Stimulated activated CD4-positive, alpha-beta T cell treated with anti-CD3 and anti-CD28 coated beads, Interleukin-1b, Interleukin-23, amount 100 ng/mL, for 24 hours (primary cell): ENCODE measurements at places on chromosomes 12 and 14.
A peak's percentile ranks its signal among the peaks of the same experiment; 100 is the strongest.

DNA sequence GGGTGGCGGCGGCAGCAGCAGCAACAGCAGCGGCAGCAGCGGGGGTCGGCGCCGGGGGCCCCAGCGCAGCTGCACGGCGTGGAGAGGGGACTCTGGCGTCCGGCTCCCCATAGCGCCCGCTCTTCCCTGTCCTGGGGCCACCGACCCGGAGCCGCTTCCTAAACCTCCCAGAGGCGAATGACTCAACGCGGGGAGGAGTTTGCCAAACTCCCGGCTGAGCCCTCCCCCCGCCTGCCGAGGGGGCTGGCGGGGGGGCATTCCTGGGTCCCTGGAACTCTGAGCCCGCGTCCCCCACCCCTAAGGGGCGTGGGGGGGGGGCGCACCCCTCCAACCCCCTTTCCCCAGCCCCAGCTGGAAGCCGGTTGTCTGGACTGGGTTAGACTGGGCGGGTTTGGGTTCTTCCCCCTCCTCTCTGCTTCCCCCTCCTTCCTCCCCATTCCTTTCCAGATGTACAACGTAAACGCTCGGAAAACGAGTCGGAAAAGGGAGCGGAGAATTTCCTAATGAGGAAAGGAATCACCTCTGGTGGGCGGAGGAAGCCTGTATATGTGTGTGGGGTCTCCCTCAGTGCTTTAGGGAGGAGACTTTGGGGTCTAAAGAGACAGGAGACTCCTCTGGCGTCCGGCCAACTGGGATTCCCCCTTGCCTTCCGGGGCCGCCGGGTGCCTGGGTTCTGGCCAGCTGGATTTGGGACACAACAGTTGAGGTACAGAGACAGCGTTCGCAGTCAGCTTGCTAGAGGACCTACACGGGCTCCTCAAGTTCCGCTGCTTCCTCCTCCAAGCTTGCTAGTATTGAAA, at the start of gene ITGA5:
Gene ITGA5 (minus strand): TSS at position 179 of the 800 bp plus-strand sequence. CDS start 68 bp downstream, at position 111.
- no peak for DNase-seq

DNA sequence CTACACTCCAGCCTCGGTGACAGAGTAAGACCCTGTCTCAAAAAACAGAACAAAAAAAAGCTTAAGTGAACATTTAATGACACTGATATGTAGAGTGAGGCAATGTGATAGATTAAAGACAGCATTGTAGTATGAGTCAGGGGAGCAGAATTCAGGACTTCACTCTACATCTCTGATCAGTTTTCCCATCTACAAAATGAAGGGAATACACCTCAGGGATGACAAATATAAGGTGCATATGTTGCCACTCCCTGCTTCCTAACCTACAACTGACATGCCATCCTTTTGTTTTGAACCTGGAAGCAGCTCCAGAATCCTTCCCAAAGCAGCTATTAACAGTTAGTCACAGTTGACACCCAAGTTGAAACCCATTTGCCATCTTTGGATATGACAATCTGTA, 30.9 kb upstream of the STRN3 start:
- no peak for DNase-seq

GRCh38 chr14:53537422-53538315, 384.5 kb upstream of the DDHD1 start:
- no peak for DNase-seq

- DNase-seq = no peak
These were observed 3.3 kb downstream of the KIF26A start for GRCh38 chr14:104141621-104142091.

DNA sequence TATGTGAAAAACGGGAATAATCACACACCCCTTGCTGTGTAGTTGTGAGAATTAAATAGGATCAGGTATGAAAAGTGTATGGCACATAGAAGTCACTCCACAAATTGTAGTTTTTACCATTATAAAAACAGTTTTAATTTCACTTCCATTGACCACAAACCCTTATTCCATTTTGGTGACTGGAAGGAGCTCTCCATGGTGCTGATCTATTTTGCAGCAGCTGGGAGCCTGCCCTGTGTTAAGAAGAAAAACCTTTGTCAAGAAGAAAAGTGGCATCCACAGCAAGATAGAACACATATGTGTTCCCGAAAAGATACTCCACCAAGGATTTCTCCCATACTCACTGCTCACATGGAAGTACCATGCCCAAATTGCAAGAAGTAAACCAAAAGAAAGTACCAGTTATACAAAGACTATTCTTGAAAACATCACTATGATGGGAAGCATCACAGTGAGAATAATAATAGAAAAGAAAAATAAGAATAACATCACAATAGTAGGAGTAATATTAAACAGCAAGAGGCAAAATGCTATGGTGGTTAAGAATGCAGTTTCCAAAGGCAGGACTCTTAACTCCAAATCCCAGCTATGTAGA, 58.7 kb downstream of the TUNAR start:
- DNase-seq = no peak

GRCh38 chr14:96081767-96082400, 42.7 kb downstream of the C14orf132 start:
- no peak for DNase-seq

DNA sequence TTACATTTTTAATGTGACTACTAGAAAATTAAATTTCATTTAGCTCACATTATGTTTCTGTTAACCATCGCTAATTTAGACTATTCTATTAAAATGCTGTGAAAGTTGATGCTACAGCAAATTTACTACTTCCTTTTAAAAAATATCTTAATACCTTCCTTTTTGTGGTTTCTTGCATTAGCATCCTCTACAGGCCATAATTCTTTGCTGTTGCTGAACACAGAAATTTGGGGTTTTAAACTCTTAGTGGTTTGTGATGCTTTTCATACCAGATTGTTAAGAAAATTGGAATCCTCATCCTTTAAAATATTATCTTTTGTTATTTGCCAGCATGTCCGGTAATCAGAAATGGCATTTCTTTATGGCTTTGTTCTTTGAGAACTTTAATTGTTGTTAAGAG, 18.1 kb downstream of the WNK1 start:
- DNase-seq = no peak

DNA sequence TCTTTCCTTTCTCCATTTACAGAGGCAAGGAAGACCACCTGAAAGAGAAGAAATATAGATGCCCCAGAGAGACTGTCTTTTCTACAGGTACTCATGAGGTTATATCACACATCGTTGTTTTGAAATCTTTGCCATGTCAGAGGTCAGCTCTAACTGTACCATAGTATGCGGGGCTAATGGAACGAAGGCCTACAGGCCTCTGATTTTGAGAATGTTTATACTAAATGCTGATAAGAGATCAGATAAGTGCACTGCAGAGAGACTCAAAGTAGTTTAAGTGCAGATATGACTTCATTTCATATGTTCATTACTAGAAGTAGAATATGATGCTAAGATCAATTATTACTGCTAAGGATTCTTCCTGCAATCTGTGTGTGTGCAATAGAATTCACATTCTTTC, 1005.0 kb downstream of the GALC start:
- no peak for DNase-seq

DNA sequence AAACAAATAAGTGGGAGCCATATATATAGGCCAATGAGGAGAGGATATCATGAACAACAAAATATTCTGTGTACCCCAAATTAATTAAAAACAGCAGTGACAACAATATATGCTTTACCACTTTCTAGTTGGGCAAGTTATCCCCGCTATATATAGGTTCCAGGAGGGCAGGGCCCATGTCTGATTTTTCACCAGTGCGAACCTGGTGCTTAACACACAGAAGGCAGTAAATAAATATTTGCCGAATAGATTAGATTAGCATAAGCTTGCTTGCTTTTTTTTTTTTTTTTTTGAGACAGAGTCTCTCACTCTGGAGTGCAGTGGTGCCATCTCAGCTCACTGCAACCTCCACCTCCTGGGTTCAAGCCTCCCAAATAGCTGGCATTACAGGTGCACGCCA, 3.4 kb upstream of the MIP start:
- DNase-seq = no peak

- DNase-seq = no peak
These were observed 5.3 kb upstream of the SOCS2 start for GRCh38 chr12:93567174-93567573.

DNA sequence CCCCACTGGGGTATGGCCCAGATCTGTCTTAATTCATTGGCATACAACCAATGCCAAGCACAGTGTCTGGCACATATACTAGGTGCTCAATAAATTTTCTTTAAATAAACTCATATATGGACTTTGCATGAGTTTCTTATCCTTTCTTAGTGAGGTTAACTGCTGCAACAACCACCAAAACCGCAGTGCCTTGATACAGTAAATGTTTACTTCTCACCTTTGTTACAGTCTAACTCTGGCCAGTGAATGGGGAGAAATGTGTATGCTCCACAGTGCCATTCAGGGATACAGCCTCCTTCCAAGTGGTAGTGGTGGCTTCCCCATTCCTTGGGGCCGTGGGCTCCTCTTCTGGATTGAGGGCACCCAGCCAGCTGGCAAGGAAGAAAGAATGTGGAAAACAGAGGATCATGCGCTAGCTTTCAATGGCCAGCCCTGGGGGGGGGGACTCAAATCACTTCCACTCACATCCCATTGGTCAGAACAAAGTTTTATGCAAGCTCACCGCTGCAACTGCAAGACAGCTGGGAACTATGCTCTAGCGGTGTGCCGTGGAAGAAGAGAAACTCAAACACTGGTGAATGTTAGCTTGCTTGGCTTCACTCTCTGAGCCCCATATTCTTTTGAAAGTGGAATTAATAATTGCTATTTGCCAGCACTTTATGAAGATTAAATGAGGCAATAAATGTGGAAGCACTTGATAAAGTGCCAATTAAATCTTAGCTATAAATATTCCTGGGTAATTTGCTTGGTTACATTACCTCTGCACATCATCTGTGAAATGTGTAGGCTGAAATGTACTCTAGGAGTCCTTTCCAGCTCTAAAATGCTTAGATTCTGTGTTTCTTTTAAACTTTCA, 51.0 kb upstream of the SOCS2 start:
- DNase-seq = no peak

GRCh38 chr12:94135896-94136295, 12.5 kb upstream of the PLXNC1 start:
- no peak for DNase-seq

- no peak for DNase-seq
These were observed 674.3 kb upstream of the MDGA2 start for GRCh38 chr14:48349689-48350088.

DNA sequence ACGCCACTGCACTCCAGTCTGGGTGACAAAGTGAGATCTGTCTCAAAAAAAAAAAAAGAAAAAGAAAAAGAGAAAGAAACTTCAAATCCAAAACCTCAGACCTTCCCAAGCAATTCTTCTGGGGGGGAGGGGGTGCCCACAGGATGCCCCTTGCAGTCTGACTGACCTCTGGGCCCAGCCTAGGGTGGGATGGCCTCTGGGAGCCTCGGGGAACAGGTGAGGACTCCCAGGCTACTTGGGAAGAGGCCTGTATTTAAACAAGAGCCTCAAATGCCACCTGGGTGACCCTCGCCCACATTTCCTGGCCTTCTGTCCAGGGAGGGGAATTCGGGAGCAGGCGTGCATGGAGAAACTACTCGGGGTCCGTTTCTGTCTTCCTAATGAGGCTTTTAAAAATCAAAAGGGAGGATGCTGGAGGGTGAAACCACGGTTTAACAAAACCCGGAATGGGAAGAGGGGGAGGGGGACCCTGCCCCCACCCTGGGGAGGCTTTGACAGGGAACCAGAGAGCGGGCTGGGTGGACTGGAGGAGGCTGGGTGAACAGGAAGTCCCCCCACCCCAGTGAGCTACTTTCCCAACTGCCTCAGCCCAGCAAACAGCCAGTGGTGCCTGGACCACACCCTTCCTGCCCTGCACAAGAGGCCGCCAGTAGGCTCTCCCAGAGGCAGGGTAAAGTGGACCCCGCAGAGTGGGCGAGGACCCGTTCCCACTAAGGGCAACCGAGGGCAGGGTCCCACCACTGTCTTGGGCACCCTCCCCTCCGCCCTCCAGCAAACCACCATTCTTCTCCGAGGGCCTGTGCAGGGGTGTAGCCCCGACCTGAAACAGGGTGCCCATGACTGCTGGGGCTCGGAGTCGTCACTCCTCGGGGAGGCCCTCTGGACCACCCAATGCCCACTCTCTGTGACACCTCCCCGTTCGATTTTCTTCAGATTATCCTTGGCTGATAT, 1.5 kb upstream of the FBRSL1 start:
- DNase-seq = no peak

DNA sequence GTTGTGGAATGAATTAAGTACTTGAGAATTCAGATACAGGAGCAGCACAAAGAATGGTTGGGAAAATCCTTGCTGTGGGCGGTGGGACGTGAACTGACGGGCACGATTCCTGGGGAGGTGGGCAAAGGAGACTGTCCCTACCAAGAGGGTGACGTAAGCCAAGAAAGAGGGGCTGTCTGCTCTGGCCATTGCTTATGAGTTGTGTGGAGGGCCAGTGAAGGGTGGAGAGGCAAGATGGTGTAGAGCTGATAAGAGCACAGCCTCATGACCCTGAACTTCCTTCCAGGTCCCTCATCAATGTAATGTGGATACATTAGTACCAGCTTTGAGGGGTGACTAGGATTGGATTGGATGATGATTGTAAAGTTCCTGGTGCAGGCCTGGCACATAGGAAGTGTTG, 50.2 kb downstream of the WDR20 start:
- no peak for DNase-seq

DNA sequence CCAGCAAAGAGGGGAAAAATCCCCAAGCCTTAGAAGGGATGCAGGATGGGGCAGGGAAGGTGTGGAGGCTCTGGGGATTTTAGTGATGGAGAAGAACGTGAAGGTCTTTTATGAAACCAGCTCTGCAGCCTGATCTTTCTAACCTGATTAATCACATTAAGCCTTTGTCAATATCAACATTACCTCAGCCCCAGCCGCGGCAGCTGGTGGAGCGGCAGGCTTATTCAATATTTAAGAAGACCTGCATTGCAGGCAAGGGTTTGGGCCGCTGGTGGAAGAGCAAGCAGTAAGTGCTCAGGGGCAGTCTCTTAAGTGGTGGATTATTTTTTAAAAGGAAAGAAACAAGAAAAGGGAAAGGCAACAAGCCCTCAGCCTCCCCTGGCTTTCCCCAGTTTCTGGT, 16.6 kb downstream of the RPH3A start:
- no peak for DNase-seq

GRCh38 chr12:2680676-2681039, 114.1 kb upstream of the FKBP4 start:
- DNase-seq = no peak

DNA sequence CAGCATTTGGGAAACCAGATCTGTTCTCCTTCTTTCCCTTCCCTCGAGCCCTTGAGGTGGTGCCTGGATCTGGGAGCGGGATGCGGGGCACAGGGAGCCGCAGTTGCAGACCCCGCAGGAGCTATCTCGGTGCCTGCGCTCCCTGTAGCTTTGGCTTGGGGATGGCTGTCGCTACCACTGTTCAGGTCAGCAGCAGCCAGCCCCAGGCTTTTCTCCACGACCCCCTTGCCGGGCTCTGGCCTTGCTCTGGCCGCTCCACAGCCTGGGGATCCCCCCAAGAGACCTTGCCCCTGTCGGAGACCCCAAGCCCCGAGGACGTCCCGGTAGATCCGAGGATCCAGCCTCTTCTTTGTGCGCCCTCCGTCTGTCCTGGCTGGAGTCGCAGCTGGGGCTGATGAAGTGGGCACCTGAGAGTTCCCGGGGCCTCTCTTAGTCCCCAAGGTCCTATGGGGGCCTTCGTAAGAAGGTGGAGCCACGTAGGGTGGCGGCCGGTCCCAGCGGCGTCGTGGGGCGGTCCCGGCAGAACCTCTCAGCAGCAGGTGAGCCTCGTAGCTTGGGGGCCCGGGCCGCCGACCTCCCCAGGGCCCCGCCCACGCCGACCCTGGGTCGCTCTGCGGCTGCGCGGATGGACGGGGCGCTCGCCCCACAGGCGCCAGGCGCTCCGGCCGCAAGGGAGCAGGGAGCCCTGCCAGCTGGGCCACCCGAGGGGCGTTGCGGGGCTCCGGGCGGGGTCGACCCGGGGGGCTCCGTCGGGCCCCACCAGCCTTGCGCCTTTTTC, 1.3 kb downstream of the DDN start:
- no peak for DNase-seq

GRCh38 chr12:112012775-112013600, at the start of the genes ERP29 and TMEM116:
ERP29 (plus strand) TSS chr12:112013426; CDS start chr12:112013466, 40 bp downstream.
TMEM116 (minus strand) TSS chr12:112013165; CDS start chr12:112005270, 7,895 bp downstream.
- DNase-seq = peak; percentile 100

- DNase-seq = no peak
These were observed 161.7 kb upstream of the RMST start for GRCh38 chr12:97300891-97301290.
